ENCODE measurements at places on chromosomes 1 and 21. TPM values are rescaled to one million over a fixed set of nuclear protein-coding genes. Genes with fewer than 3 reads are reported as not detected.

Gene FMO1
- under 0.01 TPM for total RNA-seq

Gene KIAA0040
- total RNA-seq = 16.4 TPM

Gene LCE1D
- total RNA-seq = not detected

Gene CGN
- total RNA-seq = 0.81 TPM

Gene CYP4X1
- total RNA-seq = not detected

Gene ZNF648
- total RNA-seq = under 0.01 TPM

Gene RASAL2
- total RNA-seq = 5.4 TPM

Gene AGO4
- 53.9 TPM for total RNA-seq

Gene TESK2
- total RNA-seq = 7.8 TPM

Gene TAS1R1
- total RNA-seq = not detected

Gene NHLH1
- total RNA-seq = not detected
